ENCODE measurements at places on chromosomes 3 and 15.

- DNase-seq, result no peak
Observed at GRCh38 chr3:10619989-10620832, 114.8 kb upstream of the ATP2B2 start.

DNA sequence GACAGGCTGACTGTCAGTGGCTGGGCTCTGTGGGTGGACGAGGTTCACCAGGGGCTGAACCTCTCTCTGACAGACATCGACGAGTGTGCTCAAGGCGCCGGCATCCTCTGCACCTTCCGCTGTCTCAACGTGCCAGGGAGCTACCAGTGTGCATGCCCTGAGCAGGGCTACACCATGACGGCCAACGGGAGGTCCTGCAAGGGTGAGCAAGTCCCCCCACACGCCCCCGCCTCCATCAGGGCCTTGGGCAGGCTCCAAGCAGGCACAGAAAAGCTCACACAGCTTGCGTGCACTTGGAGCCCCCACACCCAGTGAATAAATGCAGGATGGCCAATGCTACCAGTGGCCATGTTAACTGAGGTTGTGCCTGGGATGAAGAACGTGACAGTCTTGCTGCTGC is 82.3 kb downstream of the FBLN2 start:
- no peak for DNase-seq

DNA sequence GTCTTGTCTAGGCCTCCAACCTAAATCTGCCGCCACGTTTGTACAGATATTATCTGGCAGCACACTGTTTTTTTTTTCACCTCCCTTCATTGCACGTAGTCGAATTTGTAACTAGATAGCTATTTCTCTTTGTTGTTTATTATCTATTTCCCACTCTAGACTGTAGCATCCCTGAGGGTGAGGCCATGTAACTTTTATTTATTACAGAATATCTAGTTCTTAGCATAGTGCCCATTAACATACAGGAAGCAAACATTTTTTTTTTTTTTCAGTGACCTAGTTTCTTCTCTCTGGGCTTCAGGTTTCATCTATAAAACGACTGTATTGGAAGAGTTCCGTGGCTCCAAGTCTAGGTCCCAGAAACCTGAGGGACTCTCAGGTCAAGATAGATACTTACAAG is 354.3 kb downstream of the FGF12 start:
- DNase-seq, result no peak

GRCh38 chr15:28918141-28918983 is 32.6 kb downstream of the APBA2 start:
- DNase-seq, result no peak

- DNase-seq, result no peak
Observed at GRCh38 chr15:68224546-68225250, 4.8 kb downstream of the CLN6 start.

- no peak for DNase-seq
Observed at GRCh38 chr15:75785771-75786574, 57.3 kb upstream of the UBE2Q2 start.

DNA sequence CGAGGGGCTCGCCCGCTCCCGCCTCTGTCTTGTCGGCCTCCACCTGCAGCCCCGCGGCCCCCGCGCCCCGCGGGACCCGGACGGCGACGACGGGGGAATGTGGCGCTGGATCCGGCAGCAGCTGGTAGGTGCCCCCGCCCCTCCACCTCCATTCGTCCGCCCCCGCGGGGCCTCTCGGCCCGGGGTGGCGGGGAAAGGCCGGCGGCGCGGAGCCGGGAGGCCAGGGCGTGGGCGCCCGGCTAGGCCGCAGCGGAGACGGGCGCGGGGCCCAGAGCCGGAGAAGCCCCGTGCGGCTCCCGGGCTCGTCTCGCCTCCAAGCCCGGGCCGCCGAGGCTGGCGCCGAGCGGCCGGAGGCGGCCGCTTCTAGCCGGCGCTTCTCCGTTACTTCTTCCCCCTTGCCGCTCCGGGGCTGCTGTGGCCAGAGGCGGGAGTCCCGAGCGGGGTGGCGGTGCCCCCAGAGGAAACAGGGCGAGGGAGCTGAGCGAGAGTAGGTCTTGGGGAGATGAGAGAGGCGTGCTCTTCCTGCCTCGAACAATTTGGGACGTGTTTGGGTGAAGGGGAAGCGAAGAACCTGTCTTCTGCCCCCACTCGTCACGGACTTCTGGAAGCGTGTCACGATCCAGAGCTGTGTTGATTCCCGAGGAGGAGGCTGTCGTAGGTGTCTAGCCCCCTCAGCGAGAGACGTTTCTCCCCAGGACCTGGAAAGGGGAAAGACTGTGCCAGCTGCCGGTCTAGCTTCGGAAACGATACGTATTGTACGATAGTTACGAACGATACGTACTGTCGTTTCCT is 555 bp downstream of the ATP11B start:
- peak; percentile 24 for DNase-seq

DNA sequence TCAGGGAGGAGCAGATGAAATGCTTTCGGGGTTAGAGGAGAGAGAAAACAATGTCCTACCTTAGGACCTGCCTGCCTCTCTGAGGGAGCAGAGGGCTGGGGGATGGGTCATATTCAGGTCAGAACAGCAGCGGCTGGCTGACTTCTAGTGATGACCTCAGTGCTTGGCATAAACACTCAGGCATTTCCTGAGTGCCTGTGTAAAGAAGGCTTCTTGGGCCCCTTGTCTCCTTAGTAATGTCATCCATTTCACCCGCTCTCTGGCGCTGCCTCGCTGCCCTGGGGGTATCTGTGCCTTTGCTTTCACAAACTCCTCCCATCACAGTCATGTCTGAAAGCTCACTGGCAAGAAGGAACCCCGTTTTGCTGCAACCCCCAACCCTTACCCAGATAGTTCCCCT is 82.9 kb upstream of the GSK3B start:
- DNase-seq, result no peak

GRCh38 chr15:62428851-62429598 is 263.9 kb upstream of the C2CD4B start:
- no peak for DNase-seq

GRCh38 chr3:79167651-79168416 is 600.0 kb downstream of the ROBO1 start:
- no peak for DNase-seq

GRCh38 chr15:75929799-75930565 is 26.3 kb downstream of the FBXO22 start:
- DNase-seq, result no peak

GRCh38 chr3:100740207-100740606 is 30.9 kb downstream of the TFG start:
- no peak for DNase-seq

DNA sequence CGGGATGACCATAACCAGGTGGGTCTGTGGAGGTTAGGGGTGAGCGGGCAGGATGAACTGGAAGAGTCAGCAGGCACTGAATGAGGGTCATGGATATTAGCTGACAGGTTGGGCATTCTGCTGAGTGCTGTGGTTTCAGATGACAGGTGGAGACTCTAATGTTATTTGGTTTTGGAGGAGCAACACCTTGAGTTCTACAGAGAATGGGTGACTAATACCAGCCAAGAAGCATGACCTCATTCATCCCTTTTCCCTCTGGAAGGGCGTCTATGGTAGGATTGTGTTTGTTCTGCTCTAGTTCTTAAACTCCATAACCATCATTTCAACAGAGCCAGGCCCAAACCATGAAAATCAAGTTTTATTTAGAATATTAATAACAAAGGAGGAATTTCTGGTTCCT is 550.7 kb upstream of the LMCD1 start:
- DNase-seq, result no peak
